Stimulated activated CD4-positive, alpha-beta T cell treated with anti-CD3 and anti-CD28 coated beads, Interleukin-15, amount 100 ng/mL, for 48 hours (primary cell): ENCODE measurements at places on chromosomes 16 and 17.

DNA sequence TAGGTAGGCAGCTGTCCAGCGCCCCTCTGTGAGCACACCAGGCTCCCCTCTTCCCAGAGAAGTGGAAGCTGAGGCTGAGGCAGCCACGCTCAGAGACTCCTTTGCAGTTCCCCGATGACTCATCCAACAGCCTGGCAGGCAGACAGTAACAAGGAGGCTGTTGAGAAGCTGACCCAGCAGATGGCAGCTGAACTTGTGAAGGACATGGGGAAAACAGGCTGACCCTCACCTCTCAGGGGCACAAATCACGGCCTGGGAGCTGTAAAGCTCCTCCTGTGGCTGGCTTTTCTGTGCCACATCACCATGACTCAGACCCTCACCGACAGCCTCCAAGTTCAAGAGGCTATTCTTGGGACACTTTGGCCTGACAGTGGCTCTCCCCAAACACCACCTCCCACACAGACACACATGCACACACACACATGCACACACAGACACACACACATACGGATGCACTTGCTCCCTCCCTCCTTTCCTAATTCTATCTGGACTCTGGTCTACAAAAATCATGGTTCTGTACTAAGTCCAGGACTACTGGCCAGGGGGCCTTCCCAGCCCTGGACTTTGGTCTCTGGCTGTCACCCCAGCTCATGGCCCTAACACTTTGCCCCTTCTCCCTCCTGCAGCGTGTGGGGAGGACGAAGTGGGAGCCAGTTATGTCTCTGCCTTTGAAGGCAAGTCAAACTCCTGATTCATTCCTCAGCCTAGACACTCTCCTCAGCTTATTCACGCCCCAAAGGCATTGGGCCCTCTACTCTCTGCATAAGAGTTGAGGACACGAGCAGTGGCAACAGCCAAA, 23.2 kb downstream of the MAP3K14 start:
- DNase-seq: no peak

DNA sequence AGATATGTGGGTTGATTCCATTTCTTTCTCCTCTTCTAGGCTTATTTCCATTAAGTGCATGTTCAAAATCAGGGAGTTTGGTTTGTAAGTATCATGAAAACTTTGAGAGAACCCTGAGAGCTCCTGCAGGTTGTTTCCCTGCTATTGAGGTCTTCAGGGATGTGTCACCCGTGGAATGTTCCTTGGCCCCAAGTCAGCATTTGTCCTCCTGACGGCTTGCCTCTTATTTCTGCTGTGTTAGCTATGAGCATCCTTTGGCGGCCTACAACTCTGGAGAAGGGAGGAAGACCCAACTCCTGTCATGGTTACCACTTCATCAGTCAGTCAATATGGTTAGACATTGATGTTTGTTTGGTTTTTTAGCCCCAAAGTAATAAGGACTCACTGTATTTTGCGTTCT, 180.8 kb downstream of the FTO start:
- no peak for DNase-seq

GRCh38 chr17:67440277-67441051, 63.4 kb downstream of the PITPNC1 start:
- DNase-seq: no peak

- no peak for DNase-seq
Measured at GRCh38 chr16:80198311-80199299, 342.2 kb upstream of the DYNLRB2 start.
